Chondrocyte (in vitro differentiated cells): ENCODE measurements at places on chromosomes 5 and 9.
A peak's percentile ranks its signal among the peaks of the same experiment; 100 is the strongest.

DNA sequence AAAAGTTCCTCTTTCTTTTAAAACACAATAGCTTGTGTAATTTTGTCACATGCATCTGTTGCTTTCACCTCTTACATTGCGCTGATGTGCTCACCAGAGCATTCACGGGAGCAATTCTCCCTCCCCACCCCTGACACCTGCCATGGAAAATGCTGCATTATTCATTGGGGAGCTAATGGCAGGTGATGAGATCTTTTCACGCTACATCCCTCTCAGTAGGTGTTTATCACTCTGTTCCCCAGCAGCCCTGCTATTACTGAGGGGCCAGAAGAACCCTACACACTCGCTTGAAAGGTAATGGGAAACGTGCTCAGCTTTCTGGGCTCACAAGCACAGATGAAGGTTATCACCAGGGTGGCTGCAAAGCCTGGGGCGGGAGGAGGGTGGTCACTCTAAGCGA is 398.0 kb downstream of the PSAT1 start:
- no peak overlapping the region for H3K4me3 ChIP-seq
- no peak for DNase-seq
- H3K27ac ChIP-seq, result no peak overlapping the region
- H3K36me3 ChIP-seq, result no peaks in the 10 kb centered on the region
- no peaks in the 10 kb centered on the region for H3K27me3 ChIP-seq
- H3K4me1 ChIP-seq, result peaks cover 16% of the 10 kb centered on the region

GRCh38 chr5:96228408-96228807 is 204.6 kb downstream of the PCSK1 start:
- peak overlapping the region; percentile 97 for H3K27ac ChIP-seq
- H3K4me3 ChIP-seq, result no peak overlapping the region

GRCh38 chr5:6565492-6565891 is 67.4 kb downstream of the NSUN2 start:
- peaks cover 26% of the 10 kb centered on the region for H3K27me3 ChIP-seq
- H3K27ac ChIP-seq, result no peak overlapping the region
- H3K4me1 ChIP-seq, result no peaks in the 10 kb centered on the region
- DNase-seq, result no peak
- H3K4me3 ChIP-seq, result no peak overlapping the region
- no peaks in the 10 kb centered on the region for H3K36me3 ChIP-seq

DNA sequence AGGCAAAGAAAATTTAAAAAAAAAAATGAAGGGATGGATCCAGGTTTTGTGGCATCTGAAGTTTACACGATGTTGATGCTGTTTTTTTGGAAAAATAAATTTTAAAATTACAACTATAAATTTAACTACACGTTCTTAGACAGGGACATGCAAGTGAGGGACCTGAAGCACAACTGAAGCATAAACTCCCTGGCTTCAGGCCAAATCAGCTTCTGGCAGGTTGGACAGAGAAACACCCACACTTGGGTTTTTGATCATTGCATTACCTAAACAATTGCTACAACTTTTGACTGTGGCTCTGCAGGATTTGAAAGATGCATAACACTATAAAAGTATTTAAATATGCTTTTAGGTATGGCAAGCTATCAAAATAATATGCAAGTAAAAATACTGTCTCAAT is 1318.3 kb upstream of the DMAC1 start:
- H3K4me3 ChIP-seq, result no peak overlapping the region
- H3K27ac ChIP-seq, result no peak overlapping the region
- H3K36me3 ChIP-seq, result no peaks in the 10 kb centered on the region
- no peak for DNase-seq
- peaks cover 2% of the 10 kb centered on the region for H3K27me3 ChIP-seq

DNA sequence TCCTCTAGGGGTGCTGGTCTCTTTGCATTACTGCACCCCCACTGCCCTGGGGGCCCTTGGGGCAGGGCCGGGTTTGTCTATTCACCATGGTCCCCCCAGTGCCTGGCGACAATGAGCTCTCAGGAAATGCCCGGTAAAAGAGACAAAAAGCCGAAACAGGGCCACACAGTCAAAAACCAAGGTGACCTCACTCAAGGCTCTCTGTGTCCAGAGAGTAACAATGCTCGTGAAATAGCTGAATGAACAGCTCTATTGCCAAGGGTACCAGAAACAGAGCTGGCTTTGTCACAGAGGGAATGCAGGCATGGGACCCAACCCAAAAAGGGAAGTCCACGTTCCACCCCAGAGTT is 16.0 kb downstream of the SH3PXD2B start:
- peaks cover 25% of the 10 kb centered on the region for H3K4me1 ChIP-seq
- peak overlapping the region; percentile 81 for H3K27ac ChIP-seq
- H3K4me3 ChIP-seq, result no peak overlapping the region
- no peak for DNase-seq

- H3K27ac ChIP-seq, result peak overlapping the region; percentile 34
- no peak for DNase-seq
- no peaks in the 10 kb centered on the region for H3K36me3 ChIP-seq
- peaks cover 31% of the 10 kb centered on the region for H3K4me1 ChIP-seq
- no peak overlapping the region for H3K4me3 ChIP-seq
Observed at GRCh38 chr5:91848453-91848852, 465.3 kb upstream of the ARRDC3 start.

DNA sequence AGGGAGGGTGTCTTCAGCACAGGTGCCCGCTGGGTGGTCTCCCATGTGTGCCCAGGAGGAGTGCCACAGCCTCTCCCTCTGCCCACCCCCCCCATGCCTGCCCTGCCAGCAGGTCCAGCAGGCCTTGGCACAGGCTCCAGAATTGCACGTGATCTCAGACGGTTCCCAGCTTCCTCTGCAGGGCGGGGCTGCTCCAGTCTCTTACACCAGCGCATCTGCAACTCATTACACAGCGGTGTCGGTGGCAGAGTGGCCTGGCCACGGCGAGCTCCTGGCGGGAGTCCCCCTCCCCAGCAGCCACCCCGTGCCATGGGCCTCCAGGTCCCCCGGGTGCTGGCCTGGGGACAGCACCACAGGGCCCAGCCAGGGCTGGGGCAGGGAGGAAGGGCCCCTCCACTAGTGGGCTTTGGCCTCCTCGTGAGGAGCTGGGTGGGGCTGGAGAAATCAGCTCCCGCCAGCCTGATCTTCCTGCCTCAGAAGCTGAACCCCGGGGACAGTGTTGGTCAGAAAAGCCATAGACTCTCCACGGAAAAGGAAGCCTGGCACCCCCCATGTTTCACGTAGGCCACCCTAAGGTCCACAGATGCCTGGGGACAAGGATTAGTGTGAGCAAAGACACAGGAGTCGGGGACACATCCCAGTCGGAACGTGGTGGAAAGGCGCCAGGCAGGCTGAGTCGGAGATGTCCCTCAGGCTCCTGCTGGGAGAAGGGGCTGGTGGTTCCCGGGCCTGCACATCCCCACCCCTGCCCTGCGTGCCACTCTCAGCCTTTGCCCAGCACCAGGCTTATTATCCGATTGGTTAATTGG is 40.2 kb downstream of the RXRA start:
- H3K27me3 ChIP-seq, result no peaks in the 10 kb centered on the region
- no peaks in the 10 kb centered on the region for H3K36me3 ChIP-seq
- peaks cover 25% of the 10 kb centered on the region for H3K4me1 ChIP-seq
- H3K27ac ChIP-seq, result peak overlapping the region; percentile 89
- no peak for DNase-seq
- peak overlapping the region; percentile 22 for H3K4me3 ChIP-seq
